Activated CD8-positive, alpha-beta T cell treated with anti-CD3 and anti-CD28 coated beads, Interleukin-2, amount 10 ng/mL, durations not matched to agents 7 days and 5 days (primary cell): ENCODE measurements at places on chromosomes 3 and 15. TPM values are rescaled to one million over a fixed set of nuclear protein-coding genes. Genes with fewer than 3 reads are reported as not detected.

Gene SAMMSON
- total RNA-seq, result not detected

Gene C3orf85
- total RNA-seq, result not detected

Gene PIAS1
- total RNA-seq, result 40.6 TPM

Gene GLDN
- total RNA-seq, result not detected

Gene FGD5
- total RNA-seq, result 0.31 TPM

Gene TRPM7
- 40.2 TPM for total RNA-seq

Gene MYO5C
- total RNA-seq, result 3.2 TPM

Gene NLGN1
- total RNA-seq, result not detected

Gene CFAP100
- total RNA-seq, result not detected

Gene RPUSD2
- total RNA-seq, result 15.6 TPM

Gene EPM2AIP1
- 18.4 TPM for total RNA-seq

GRCh38 chr3:126342991-126343648, 14.1 kb downstream of the KLF15 start:
- H3K4me3 ChIP-seq, result no peak overlapping the region
- no peaks in the 10 kb centered on the region for H3K27me3 ChIP-seq

- no peak overlapping the region for H3K27ac ChIP-seq
- H3K27me3 ChIP-seq, result no peaks in the 10 kb centered on the region
- DNase-seq, result no peak
- no peaks in the 10 kb centered on the region for H3K36me3 ChIP-seq
Measured at GRCh38 chr3:88230638-88231037, 80.9 kb downstream of the C3orf38 start.

DNA sequence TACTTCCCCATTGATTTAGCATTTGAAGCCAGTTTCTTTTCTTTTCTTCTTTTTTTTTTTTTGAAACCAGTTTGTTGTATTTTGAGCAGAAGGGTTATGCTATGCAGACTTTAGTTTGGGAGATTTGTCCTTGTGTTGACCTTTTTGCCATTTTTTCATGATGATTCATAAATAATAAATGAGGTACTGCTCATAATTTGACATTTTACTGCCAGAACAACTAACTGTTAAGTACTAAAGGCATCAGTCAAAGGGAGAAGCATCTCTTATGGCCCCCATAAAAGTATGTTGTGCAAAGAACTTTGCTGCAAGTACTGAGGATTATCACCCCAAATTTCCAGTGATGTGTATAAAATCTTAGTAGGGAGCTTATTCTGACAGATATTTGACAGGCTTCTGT, 1.7 kb upstream of the GPR87 start:
- DNase-seq, result no peak
- H3K27me3 ChIP-seq, result no peaks in the 10 kb centered on the region
- H3K4me1 ChIP-seq, result peaks cover 5% of the 10 kb centered on the region
- H3K27ac ChIP-seq, result no peak overlapping the region
- H3K36me3 ChIP-seq, result no peaks in the 10 kb centered on the region
- no peak overlapping the region for H3K4me3 ChIP-seq

DNA sequence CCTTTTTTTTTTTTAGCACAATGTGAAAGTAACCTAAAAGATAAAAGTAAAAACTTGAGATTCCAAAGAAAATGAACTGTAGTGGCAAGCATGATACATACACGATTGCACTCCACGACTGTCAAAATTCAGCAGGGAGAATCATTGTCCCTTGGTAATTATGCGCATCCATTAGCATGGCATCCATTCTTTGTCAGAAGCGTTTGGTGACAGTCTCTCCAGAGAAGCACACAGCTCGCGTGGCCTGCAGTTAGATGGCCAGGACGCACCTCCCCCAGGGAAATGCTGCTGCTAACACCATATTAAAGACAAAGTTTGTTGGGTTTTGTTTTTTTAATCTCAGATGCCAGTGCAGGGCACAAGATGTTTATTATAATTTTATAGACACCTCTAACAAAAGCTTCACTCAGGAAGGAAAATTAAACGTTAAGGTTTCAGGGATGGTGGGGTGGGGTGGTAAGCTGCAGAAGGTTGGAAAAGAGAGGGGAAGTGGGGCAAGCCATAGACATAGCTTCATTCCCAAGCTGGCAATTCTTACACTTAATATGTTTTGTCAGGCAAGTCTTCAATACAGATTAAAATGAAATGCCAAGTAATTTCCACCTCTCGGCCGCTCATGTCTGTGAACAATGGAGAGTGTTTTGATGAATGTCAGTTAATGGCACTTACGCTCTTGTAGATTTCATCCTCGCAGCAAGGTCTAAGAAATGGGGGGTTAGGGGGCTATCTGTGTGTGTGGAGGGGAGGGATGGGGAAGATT, 142.8 kb upstream of the TOPAZ1 start:
- DNase-seq, result no peak
- H3K4me1 ChIP-seq, result peaks cover under 1% of the 10 kb centered on the region
- no peak overlapping the region for H3K27ac ChIP-seq
- peaks cover 37% of the 10 kb centered on the region for H3K27me3 ChIP-seq
- no peak overlapping the region for H3K4me3 ChIP-seq

DNA sequence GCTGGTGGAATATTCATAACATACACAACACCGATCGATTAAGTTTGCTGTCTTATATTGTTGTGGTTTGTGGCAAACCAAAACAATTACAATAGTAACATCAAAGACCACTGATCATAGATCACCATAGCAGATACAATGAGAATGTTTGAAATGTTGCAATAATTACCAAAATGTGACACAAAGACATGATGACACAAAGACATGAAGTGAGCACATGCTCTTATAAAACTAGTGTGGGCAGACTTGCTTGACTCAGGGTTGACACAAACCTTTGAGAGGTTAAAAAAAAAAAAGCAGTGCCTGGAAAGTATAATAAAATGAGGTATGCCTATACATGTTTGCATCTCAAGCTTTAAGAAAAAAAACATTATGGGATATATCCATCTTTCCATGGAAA, 130.3 kb downstream of the NR1I2 start:
- no peak for DNase-seq
- no peaks in the 10 kb centered on the region for H3K27me3 ChIP-seq
- H3K4me1 ChIP-seq, result peaks cover 22% of the 10 kb centered on the region
- peaks cover 46% of the 10 kb centered on the region for H3K36me3 ChIP-seq
- H3K27ac ChIP-seq, result peak overlapping the region; percentile 63
- H3K4me3 ChIP-seq, result peak overlapping the region; percentile 33

DNA sequence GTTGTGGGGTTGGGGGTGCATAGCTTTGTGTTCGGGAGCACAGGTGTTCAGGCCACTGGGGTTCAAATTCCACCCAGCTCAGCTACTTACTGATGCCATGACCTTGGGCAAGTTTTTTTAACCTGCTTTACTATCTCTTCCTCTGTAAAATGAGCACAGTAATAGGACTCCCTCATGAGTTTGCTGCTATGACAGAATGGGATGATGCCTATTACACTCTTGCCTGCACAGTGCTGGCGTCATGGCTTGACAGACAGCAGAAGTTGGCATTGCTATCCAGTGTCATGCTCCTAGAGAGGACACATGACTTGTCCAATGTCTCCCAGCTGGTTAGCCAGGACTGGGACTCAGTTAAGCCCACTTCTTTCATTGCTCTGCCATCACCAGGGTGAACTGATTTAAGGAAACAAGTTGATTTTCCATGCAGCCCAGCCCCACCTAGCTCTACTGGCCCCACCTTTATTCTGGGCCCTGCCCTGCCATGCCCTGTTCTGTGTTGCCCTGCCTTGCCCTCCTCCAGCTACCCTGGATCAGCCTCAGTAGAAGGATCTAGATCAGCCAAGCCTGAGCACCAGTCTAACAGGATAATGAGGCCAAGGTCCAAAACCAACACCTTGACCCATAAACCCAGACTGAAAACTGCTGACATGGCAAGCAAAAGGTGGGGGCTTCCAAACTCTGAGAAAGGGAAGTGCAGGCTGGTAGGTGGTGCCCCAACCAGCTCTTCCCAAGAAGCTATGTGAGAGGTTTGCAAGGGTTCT, 155.8 kb upstream of the ATP11B start:
- no peak overlapping the region for H3K27ac ChIP-seq
- H3K4me3 ChIP-seq, result no peak overlapping the region
- DNase-seq, result no peak
- H3K4me1 ChIP-seq, result no peaks in the 10 kb centered on the region

- H3K27me3 ChIP-seq, result peaks cover 18% of the 10 kb centered on the region
- DNase-seq, result no peak
- no peaks in the 10 kb centered on the region for H3K4me1 ChIP-seq
- H3K27ac ChIP-seq, result no peak overlapping the region
- no peaks in the 10 kb centered on the region for H3K36me3 ChIP-seq
Measured at GRCh38 chr3:119175872-119176756, 2.7 kb downstream of the UPK1B start.

DNA sequence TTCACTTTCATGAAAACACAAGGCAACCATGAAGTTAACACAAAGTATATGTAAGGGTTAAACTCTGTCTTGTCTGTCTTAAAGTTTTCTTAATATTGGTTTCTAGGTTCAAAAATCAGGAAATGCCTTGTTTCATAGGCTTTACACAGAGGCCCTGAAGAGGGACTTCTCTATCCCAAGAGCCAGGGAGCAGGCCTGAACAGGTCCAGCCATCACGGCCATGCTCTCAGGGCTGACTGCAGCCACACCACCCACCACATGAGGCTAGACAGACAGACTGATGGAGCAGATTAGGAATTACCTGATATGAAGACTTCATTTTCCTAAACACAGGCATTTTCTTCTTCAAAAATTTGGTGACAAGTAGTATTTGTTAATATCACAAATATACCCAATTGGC, 502.9 kb downstream of the GABRG3 start:
- H3K4me3 ChIP-seq, result no peak overlapping the region
- H3K4me1 ChIP-seq, result no peaks in the 10 kb centered on the region
- H3K27me3 ChIP-seq, result no peaks in the 10 kb centered on the region

- DNase-seq, result no peak
- peaks cover 6% of the 10 kb centered on the region for H3K27me3 ChIP-seq
- no peak overlapping the region for H3K4me3 ChIP-seq
- no peak overlapping the region for H3K27ac ChIP-seq
- H3K4me1 ChIP-seq, result no peaks in the 10 kb centered on the region
Measured at GRCh38 chr15:43277901-43278300, 11.2 kb upstream of the TGM5 start.

- no peak overlapping the region for H3K27ac ChIP-seq
- H3K4me3 ChIP-seq, result no peak overlapping the region
- no peak for DNase-seq
- peaks cover 2% of the 10 kb centered on the region for H3K36me3 ChIP-seq
- H3K4me1 ChIP-seq, result peaks cover 10% of the 10 kb centered on the region
- H3K27me3 ChIP-seq, result no peaks in the 10 kb centered on the region
Measured at GRCh38 chr3:149954812-149955211, 15.9 kb downstream of the PFN2 start.

- H3K4me1 ChIP-seq, result no peaks in the 10 kb centered on the region
- peaks cover 27% of the 10 kb centered on the region for H3K27me3 ChIP-seq
- no peak overlapping the region for H3K27ac ChIP-seq
- DNase-seq, result no peak
Measured at GRCh38 chr15:91294344-91294743, 194.3 kb downstream of the SV2B start.

DNA sequence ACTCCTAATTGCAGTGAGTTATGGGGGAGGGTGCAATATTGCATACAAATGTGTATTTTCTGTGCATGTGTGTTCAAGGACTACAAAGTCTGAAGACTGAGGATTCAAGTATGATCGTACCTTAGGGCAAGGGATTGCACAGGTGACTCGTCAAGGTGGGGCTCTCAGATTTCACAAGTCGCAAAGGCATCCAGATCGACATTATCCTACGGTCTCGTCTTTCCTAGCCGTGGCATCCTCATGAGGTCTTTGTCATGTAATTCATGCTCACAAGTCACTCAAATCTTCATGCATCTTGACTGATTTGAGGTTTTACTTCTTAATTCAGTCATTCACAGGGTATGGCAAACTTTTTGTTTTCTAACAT, 191.4 kb upstream of the HES1 start:
- H3K4me3 ChIP-seq, result no peak overlapping the region
- H3K36me3 ChIP-seq, result no peaks in the 10 kb centered on the region
- no peak for DNase-seq
- no peak overlapping the region for H3K27ac ChIP-seq
- peaks cover 15% of the 10 kb centered on the region for H3K27me3 ChIP-seq
- H3K4me1 ChIP-seq, result no peaks in the 10 kb centered on the region

- H3K27ac ChIP-seq, result no peak overlapping the region
- H3K36me3 ChIP-seq, result no peaks in the 10 kb centered on the region
- DNase-seq, result no peak
- no peak overlapping the region for H3K4me3 ChIP-seq
- H3K27me3 ChIP-seq, result peaks cover 7% of the 10 kb centered on the region
- H3K4me1 ChIP-seq, result no peaks in the 10 kb centered on the region
Measured at GRCh38 chr15:38750786-38751185, 186.2 kb upstream of the RASGRP1 start.

DNA sequence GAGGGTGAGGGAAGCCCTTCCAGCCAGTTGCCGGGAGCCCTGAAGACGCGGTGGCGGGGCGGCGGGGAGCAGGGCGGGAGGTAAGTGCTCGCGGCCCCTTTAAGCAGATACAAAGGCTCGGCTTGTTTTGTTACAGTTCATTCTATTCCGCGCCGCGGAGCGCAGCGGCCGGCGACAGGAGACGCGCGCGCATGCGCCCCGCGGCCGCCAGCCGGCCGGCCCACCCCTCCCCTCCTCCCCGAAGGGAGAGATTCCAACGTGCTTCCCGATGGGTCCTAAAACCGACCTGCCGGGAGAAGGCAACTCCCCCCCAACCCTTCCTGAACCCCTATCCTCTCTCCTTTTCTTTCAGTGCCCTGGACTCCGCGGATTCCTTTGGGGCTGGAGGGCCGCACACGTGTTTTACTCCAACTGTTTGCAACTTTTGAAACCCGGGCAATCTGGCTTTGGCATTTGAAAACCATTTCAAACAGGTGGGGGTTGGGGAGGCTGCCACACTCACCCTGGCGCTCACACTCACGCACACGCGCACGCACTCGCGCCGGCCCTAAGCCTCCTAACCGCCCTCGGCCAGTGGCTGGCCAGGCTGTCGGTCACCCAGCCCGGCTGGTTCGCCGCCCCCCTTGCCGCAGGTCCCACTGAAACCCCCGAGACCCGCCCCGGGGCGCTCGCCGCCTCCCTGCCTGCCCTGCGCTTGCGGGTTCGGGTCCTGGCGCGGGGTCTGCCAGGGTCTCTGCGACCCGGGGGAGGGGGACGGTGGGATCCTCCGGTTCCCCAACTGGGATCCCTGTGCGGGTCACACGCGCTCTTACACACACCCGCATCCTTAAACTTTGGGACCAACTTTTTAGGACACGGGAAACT, at the start of gene MAGI1:
MAGI1 (minus strand) TSS at position 193 of the 864 bp plus-strand sequence. CDS start 610 bp downstream, outside the sequence.
- no peak within 1 kb of the TSS for H3K27ac ChIP-seq
- H3K36me3 ChIP-seq, result no peaks in the 10 kb centered on the region
- peaks cover 11% of the 10 kb centered on the region for H3K4me1 ChIP-seq
- DNase-seq, result peak; percentile 50

GRCh38 chr3:101966226-101966625, 116.9 kb downstream of the NFKBIZ start:
- no peaks in the 10 kb centered on the region for H3K27me3 ChIP-seq
- no peak for DNase-seq
- H3K27ac ChIP-seq, result no peak overlapping the region
- H3K36me3 ChIP-seq, result peaks cover 4% of the 10 kb centered on the region
- H3K4me1 ChIP-seq, result peaks cover 21% of the 10 kb centered on the region
